Tibial nerve (tissue), 4 donors: ENCODE measurements at places on chromosomes 5 and 9. TPM values are rescaled to one million over a fixed set of nuclear protein-coding genes. Genes with fewer than 3 reads are reported as not detected.

DNA sequence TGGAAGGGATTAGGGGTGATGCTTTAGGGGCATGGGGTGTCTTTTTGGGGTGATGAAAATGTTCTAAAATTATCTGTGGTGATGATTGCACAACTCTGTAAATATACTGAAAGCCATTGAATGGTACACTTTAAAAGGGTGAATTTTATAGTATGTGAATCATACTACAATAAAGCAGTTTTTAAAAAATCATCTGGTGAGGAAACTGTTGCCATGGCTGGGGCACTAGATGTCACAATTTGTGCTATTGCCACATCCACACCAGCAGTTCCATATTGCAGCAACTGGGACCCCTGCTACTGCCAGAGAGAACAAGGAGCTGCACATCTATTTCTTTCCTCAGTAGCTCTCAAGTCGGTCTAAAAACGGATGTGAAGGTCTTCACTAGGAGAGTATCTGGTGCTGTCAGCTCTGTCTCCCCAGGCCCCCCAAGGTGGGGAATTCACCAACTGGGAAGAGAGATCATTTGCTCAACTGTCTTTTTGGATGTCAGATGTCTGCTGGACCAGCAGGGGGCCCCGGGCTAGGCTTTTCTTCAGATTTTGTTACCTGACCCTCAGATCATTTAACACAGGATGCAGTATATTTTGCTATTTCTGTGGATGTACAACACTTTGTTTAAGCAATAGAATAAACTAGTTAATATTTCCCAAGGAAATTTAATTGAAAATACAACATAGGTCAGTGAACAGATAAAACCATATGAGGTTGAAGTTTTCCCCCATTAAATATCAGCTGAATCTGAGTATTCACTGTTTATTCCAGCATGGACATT is 13.2 kb downstream of the CMYA5 start:
- DNase-seq: no peak
- no peak overlapping the region for H3K4me3 ChIP-seq
- H3K4me1 ChIP-seq: no peaks in the 10 kb centered on the region
- no peak overlapping the region for H3K27ac ChIP-seq
- H3K27me3 ChIP-seq: no peaks in the 10 kb centered on the region
- no peaks in the 10 kb centered on the region for H3K36me3 ChIP-seq

DNA sequence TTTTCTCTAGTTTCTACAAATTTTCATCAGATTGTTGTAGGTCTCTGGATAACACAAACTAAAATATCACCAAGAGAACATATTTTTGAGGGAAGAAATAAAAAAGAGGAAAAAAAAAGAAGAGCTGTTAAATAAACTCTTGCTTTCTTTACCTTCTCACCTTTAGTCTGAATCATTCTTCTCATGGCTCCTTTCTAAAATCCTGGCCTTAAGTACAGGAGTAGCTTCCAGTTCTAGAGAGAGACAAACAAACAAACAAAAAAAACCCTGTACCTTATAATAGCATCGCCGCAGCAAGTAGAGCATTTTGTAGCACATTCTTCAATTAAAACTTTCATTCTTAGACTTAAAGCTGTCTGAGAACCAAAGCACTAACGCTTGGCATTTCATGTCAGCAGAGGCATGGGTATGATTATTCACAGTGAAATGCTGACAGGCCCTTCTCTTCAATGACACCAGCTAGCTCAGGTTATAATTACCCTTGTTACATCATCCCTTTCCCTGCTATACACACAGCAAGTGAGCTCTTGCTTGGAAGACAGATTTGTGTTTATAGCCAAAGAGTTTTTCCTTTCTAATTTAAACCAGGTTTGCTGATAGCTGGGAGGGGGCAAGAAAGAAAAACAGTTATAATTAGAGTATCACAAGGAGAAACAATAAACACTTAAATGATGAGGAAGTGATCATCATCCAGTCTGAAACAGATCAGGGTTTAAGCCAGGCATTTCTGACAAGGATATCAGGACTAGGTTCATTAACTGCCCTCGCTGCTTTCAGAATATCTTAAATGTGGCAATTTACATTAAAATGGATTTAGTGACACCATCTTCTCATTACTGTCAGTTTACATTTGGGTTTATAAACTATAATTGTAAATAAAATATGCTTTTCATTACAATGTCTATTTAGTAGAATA is 510.9 kb upstream of the ZNF608 start:
- H3K36me3 ChIP-seq: no peaks in the 10 kb centered on the region
- no peak for DNase-seq
- H3K27me3 ChIP-seq: no peaks in the 10 kb centered on the region
- H3K4me1 ChIP-seq: no peaks in the 10 kb centered on the region

- H3K4me3 ChIP-seq: no peak overlapping the region
- H3K27me3 ChIP-seq: no peaks in the 10 kb centered on the region
- no peak for DNase-seq
- H3K36me3 ChIP-seq: peaks cover 78% of the 10 kb centered on the region
Measured at GRCh38 chr9:114051281-114051680, 26.8 kb downstream of the AMBP start.

DNA sequence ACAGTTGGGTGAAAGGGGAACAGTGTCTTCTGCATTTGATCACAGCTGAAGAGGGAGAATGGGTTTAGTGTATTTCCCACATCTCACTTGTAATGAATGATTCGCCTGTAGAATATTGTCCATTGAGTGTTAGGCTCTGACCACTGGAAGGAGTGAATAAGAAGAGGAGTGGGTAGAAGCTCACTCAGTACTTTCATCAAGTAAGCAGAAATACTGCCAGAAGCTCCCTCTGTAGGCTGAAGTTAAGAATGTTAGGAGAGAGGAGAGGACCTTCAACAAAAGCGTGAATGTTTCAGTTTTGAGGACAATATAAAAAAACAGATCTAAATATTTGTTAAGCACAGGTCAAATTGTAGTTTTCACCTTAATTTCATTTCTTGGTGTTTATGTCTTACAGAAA is 27.5 kb downstream of the FSD1L start:
- DNase-seq: no peak
- H3K27me3 ChIP-seq: no peaks in the 10 kb centered on the region
- H3K4me1 ChIP-seq: no peaks in the 10 kb centered on the region
- no peaks in the 10 kb centered on the region for H3K36me3 ChIP-seq
- H3K27ac ChIP-seq: no peak overlapping the region
- H3K4me3 ChIP-seq: no peak overlapping the region

- no peaks in the 10 kb centered on the region for H3K36me3 ChIP-seq
- DNase-seq: no peak
- no peak overlapping the region for H3K4me3 ChIP-seq
Measured at GRCh38 chr9:22044583-22044982, 35.5 kb upstream of the CDKN2B start.

GRCh38 chr9:77562019-77562748 is 85.9 kb downstream of the GNA14 start:
- no peaks in the 10 kb centered on the region for H3K27me3 ChIP-seq
- H3K4me1 ChIP-seq: no peaks in the 10 kb centered on the region
- no peak for DNase-seq
- no peak overlapping the region for H3K4me3 ChIP-seq
- no peaks in the 10 kb centered on the region for H3K36me3 ChIP-seq

GRCh38 chr5:133129950-133130349 is 78.1 kb downstream of the HSPA4 start:
- H3K4me1 ChIP-seq: no peaks in the 10 kb centered on the region
- no peak overlapping the region for H3K27ac ChIP-seq
- H3K36me3 ChIP-seq: no peaks in the 10 kb centered on the region
- H3K4me3 ChIP-seq: no peak overlapping the region
- no peak for DNase-seq

DNA sequence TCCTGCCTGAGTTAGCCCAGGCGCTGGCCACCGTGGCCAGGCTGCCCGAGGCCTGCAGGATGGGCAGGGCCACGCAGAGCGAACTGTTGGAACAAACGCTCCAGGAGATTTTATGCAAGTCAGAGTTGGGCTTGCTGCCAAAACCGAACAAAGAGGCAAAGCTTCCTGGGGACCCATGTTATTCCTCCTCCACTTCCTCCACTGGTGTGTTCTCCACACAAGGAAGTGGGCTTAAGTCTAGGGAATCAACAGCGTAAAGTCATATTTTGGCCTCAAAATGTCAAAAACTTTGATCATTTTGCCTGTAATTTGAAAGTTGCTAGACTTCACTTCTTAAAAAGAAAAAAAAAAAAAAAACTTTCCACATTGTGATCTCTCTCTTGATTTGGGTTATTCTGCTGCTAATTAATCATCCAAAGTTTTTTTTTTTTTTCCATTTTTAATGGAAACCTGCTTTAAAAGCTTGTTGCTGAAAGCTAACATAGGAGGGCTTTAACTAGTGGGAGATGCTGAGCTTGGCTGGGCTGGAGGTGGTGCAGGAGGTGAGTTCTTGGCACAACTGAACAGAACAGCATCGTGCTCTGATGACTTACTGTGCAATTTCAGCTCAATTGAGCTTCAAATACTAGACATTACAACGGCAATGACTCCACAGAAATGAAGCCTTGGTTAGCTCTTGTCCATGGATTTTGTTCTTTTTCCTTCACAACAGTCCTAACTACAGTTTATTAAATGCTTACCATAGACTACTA is 73.0 kb downstream of the PTPDC1 start:
- peak; percentile 73 for DNase-seq
- peak overlapping the region; percentile 11 for H3K27ac ChIP-seq
- peaks cover 56% of the 10 kb centered on the region for H3K4me1 ChIP-seq
- H3K4me3 ChIP-seq: no peak overlapping the region
- no peaks in the 10 kb centered on the region for H3K27me3 ChIP-seq

DNA sequence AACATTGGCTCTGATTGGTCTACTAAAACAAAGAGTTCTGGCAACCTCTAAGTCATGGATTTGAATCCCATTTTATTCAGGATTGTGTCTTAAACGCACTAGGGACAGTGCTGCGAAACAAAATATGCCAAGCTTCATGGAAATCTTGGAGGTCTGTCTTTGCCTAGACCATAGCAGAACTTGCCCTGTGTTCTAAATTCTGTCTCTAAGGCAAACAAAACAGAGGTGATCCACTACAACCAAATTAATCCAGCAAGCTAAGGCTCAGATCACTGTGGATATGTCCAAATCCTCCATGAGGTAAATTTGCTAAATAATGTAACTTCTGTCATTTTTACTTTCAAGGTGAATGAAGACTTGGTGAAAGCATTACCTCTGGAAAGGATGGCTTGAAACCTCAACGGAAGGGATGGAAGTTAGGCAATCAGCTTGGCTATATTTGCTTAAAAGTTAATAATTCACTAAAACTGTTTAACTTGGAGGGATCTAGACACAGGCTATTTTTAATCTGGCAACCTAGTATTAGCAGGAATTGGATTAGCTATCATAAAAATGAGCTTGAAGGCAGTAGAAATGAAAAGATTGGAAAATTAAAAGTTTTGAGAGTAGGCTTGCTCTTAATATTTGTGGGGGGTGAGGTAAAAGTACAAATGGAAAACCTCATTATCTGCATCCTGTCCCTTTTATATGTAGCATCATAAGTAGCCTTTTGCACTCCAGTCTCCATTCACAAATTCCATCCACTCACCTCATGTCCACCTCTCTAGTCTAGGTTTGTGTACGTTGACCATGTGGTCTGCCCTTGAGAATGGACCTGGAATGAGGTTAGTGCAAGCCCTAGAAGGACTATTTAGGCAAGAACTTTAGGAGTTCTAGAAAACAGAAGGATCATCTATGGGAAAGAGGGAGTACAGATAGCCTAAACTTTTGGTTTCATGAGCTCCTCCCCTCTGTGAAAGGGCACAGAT is 176.2 kb downstream of the SMC2 start:
- DNase-seq: no peak
- no peak overlapping the region for H3K27ac ChIP-seq
- H3K4me1 ChIP-seq: no peaks in the 10 kb centered on the region
- no peak overlapping the region for H3K4me3 ChIP-seq

DNA sequence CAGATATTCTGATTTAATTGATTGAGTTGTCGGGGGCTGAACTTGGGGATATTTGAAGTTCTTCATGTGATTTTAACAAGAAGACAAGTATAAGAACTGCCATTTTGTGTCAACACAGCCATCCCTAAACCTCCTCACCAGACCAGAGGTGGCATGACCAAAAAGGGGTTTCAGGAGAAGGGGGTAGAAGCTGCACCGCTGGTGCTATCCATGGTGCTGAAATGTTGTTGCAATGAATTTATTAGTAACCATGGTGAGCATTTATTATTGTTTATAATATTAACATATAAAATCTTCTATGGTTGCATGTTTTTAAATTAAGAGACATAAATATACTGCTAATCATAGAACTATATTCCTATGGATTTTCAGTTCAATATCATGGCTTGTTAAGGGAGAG is 72.3 kb downstream of the GNA14 start:
- H3K27ac ChIP-seq: no peak overlapping the region
- no peaks in the 10 kb centered on the region for H3K36me3 ChIP-seq
- no peaks in the 10 kb centered on the region for H3K4me1 ChIP-seq
- no peaks in the 10 kb centered on the region for H3K27me3 ChIP-seq

- no peaks in the 10 kb centered on the region for H3K4me1 ChIP-seq
- no peak overlapping the region for H3K27ac ChIP-seq
- no peaks in the 10 kb centered on the region for H3K36me3 ChIP-seq
- H3K27me3 ChIP-seq: no peaks in the 10 kb centered on the region
Measured at GRCh38 chr5:142421621-142422397, 97.0 kb upstream of the SPRY4 start.

NR2F1-AS1 gene
- total RNA-seq: 37.8 TPM

IL5 gene
- total RNA-seq: not detected
